ENCODE measurements at places on chromosomes 7 and 10.

DNA sequence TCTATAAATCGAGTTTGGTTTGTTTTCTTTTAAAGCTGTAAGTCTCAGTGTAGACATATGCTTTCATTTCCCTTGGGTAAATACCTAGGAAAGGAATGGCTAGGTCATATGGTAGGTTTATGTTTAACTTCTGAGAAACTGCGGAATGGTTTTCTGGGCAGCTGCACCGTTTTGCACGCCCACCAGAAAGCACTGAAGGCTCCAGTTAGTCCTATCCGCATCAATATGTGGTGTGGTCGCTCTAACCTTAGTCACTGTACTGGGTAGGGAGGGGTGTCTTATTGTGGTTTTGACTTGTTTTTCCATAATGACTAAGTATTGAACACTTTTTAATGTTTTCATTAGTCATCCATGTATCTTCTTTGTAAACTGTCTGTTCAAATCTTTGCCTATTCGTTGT is 279.5 kb upstream of the AKR1E2 start:
- peak; percentile 62 for DNase-seq

DNA sequence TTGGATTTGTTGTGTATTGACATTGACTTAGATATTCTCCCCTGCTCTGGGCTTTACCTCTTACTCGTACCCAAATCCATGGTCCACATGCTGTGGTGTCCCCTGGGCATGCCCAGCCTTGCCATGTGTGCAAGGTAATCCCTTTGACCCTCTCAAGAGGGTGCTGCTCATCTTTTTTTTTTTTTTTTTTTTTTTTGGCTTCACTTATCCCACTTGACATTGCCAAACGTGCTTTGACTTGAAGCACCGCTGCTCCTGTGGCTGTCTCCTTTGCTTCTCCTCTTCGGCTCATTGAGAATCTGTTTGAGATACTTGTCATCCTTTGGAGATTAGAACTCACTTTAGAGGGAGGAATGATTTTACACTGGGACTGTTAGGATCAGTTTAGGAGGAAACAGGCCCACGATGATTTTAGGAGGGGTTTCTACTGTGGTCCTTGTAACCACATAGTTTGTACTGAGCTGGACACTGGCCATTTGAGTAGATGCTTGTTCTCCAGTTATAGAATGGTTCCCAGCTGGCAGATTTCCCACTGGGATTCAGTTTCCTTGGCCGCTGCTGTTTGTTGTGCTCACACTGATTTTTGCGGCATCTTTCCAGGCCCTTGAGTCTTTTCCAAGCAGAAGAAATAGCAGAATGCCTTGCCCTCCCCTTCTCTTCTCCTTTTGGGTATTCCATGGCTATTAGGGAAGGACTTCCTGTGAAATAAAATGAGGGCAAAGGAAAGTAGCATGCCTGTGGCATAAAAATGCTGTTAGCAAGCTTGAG is 184.8 kb downstream of the AUTS2 start:
- DNase-seq, result no peak

DNA sequence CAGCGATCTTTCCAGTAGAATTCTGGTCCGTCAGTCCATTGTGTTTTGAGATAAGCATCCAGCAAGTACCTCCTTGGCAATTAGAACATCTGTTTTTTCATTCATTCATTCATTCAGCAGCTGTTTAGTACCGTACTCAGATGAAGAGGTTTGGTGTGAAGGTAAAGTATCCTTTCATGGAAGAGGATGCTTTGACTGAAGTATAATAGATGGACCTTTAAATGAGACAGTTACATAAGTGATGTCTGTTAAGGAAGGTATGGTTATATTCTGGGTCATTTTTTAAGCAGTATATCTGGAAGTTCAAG is 1.2 kb downstream of the MAPK8 start:
- no peak for DNase-seq

DNA sequence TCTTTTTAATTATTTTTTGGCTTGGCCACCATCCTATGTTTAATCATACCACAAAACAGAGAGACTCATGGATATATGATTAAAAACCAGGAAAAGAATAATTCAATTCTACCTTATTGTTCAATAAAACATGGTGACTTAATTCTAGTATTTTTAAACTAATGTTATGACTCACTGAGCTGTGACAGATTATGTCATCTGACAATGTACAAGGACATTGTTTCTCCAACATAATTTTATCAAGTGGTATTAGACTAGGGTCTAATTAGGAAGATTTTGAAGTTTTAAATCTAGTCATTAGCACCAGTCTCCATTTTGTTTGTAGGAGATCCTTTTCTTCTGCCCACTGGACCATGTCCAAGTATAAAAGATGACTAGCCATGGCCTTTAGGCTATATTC is 199.3 kb upstream of the MDFIC start:
- no peak for DNase-seq

- DNase-seq, result no peak
Observed at GRCh38 chr7:107034553-107034952, 10.0 kb upstream of the PRKAR2B start.

GRCh38 chr7:129832701-129833227 is 120.0 kb downstream of the UBE2H start:
- no peak for DNase-seq

GRCh38 chr7:921071-921461 is 33.4 kb downstream of the ADAP1 start:
- no peak for DNase-seq

DNA sequence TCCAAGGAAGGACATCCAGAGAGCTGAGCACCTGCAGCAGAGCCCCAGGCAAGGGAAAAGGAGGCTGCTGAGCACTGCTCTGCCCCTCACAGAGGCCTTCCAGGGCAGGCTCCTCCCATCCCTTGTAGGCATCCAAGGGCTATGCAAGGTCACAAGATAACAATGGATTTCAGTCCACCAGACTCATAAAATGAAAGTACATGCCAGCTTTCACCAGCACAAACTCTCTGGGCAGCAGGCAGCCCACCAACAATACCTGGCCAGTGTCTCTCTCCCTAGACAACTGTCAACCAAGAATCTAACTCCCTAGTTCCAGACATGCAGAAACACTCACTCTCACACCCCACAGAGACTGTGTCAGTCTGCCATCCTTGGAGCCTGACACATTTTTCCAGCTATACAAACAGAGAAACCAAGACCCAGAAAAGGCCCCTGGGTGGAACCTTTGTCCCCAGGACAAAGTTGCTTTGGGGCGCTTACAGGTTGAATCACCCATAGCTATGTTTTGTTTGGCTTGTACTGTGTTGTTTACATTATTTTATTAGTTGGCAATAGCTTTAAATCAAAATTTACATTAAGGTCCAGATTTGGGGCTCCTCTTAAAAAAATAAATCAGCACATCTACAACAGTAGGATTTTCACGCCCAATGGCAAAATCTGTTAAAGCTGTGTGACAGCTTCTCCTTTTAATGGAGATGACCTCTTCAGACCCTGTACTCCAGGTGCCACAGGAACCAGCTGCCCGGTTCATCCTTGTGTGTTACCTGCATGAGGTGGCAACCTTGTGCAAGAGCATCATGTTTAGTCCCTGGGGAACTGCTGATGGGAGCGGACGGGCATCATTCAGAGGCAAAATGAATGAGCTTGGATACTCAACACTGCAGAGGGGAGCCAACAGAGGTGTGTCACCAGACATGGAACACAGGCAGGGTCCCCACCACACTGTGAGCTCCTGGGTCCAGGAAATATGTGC is 5.2 kb downstream of the GRID1 start:
- no peak for DNase-seq

- DNase-seq, result no peak
Observed at GRCh38 chr7:87110778-87111177, 41.5 kb upstream of the DMTF1 start.

- no peak for DNase-seq
Observed at GRCh38 chr7:111910656-111911055, 295.5 kb downstream of the DOCK4 start.

GRCh38 chr10:107169516-107169915 is 5.0 kb upstream of the SORCS1 start:
- no peak for DNase-seq

DNA sequence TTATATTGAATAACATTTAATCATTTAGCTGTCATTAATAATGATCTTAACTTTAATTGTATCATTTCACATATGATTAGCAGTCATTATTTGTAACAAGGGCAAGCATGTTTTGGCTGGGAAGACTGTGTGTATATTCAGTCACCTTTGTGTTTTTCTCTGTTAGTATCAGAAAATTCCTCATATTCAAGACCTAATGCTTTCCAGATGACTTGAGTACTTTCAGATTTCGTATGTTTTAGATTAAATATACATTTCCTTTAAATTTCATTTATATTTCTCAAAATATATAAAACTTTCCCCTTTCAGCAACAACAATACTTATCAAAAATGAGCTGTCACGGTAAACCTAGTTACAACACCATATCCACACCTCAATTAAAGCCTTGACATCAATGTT is 6.3 kb upstream of the CACNA2D1 start:
- DNase-seq, result no peak

GRCh38 chr10:26457088-26457487 is 18.9 kb downstream of the APBB1IP start:
- no peak for DNase-seq

DNA sequence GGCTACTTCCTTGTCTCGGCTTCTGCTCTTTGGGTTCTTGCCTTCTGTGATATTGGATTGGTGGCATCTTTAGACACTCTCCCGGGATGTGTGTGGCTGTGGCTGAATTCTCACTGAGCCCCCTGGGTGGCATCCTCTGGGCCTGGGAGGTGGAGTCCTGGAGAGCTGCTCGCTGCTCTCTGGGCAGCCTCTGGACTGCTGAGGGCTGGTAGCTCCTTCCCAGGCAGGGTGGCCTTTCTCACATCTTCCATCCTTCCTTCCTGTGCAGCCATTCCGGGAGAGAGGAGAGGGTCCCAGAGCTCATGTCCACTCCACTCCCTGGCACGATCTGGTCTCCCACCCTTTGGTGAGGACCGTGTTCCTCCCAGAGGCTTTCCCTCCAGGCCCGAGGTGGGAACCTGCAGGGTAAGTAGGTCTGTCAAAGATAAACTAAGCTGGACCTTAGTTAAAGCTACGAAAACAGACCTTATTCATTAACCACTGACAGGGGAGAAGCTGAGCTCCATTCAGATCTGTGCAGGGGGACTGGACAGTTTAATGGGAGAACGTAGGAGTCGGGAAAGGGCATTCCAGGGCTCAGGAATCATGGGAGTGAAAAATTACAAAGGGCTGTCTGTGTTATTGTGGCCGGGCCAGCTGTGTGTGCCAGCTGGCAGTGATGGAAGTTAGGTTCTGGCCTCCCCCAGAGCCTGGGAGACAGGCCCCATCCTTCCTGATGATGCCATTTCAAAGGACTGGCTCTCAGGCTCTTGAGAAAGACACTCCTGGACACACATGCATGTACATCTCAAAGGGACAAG is 8.7 kb downstream of the ATP6V0E2 start:
- DNase-seq, result no peak

- DNase-seq, result no peak
Observed at GRCh38 chr10:80497187-80498077, 40.3 kb upstream of the SH2D4B start.

DNA sequence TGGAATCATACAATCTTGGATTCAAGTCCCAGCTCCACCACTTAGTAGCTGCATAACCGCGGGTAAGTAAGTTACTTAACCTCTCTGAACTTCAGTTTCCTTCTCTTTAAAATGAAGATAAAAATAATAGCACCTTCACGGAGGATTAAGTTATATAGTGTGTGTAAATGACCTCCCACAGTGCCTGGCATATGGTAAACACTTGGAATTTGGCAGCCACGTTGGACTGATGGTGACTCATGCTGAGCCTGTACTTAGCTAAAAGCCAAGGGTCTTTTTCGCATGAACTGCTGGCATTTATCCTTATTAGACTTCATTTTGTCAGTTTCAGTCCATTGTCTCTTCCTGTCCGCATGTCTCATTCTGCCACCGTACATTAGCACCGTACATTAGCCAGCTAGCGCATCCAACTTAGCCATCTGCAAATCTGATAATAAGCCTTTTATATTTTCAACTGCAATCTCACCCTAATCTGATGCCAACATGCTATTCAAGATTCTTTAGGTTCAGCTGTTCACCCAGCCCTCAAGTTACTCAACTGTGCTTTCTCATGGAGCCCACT is 11.2 kb downstream of the SLC13A4 start:
- DNase-seq, result no peak

DNA sequence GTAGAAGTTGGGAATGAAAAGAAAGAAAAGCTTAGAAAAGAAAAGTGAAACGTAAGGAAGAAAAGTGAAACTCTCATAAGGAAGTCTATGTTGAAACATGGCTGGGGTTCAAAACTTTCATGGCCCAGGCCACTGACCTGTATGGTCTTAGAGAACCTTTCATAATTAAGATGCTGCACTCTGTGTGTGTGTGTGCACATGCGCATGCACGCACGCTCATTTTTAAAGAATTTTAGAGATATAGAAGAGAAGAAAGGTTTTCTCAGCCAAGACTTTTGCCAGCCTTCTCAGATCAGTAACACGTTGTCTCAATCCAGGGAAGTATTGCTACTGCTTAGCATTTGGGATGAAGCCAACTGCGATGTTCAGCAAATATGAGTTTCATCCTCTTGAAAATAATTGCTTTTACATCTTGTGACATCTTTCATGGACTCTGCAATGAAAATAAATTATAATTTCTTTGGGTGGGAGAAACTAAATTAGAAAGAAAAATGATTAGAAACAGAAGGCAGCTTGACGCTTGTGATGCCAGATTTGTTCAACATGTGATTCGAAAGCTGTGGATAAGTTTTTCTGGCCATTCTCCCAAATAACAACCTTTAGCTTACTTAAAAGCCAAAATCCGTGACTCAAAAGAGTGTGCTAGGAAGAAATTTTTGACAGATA is 16.2 kb upstream of the SLC26A4 start:
- no peak for DNase-seq

DNA sequence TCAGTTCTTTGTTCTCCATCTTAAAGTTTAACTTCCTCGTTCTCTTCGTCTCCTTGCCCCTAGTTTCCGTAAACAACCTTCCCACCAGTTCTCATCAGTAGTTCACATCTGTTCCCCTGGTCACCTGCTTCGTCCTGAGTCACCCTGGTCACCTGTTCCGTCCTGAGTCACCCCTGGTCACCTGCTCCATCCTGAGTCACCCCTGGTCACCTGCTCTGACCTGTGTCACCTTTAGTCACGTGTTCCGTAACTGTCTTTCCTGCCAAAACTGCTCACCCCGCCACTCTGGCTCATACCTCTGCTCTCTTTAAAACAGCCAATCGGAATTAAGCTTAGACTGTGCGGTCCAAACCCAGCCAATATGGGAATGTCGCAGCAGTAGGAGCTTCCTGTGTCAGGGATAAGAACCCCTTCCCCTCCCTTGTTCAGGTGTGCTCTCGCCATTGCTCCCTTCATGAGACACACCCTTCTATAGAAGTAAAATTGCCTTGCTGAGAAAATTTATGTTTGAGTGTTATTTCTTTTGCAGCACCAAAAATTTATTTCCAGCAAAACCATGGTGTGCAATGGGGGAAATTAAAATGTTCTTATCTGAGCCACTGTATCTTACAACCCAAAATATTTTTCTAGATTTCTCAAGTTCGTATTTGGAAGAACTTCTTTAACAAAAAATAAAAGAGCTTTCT is 112.2 kb downstream of the VIM start:
- DNase-seq, result peak; percentile 22
